ENCODE measurements at places on chromosomes 16 and 17.
A peak's percentile ranks its signal among the peaks of the same experiment; 100 is the strongest.

GRCh38 chr16:64012166-64012565, 1109.7 kb downstream of the CDH11 start:
- H3K36me3 ChIP-seq, result no peaks in the 10 kb centered on the region
- H3K4me3 ChIP-seq, result no peak overlapping the region
- no peak overlapping the region for H3K27ac ChIP-seq

DNA sequence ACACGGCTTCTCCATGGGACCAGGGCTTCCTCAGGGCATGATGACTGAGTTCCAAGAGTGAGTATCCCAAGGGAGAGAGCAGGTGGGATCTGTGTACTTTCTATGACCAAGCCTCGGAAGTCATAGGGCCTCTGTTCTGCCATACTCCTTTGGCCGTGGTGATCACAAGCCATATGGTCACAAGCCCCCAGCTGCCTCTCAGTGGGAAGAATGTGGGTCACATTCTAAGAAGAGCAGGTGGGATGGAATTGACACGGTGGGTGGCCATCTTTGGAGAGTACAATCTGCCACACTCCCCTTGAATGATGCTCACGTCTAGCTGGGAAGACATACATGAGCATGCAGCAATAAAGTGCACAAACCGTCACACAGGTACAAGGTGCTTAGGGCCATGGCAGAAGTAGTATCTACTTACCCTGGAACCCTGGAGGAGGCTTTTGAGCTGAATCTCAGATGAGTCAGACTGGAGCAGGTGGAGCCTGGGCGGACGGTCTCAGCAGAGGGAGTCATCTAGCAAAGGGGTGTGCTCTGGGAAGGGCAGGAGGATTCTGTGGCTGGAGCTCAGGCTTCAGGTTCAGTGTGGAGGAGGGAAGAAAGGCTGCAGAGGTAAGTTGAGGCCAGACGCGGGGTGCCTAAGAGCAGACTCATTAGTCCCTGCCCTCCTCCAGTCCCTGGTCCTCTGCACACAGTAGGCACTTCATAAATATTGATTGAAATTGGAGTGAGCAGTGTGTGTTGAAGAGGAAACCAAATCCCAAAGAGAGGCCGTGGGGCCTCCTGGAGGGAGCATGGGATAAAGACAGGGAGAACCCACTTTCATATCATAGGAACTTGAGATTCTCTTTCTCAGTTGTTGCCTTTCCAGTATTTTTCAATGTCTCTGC, 26.6 kb downstream of the GOSR2 start:
- H3K4me3 ChIP-seq, result no peak overlapping the region
- H3K27ac ChIP-seq, result no peak overlapping the region
- H3K27me3 ChIP-seq, result no peaks in the 10 kb centered on the region
- no peak for DNase-seq

DNA sequence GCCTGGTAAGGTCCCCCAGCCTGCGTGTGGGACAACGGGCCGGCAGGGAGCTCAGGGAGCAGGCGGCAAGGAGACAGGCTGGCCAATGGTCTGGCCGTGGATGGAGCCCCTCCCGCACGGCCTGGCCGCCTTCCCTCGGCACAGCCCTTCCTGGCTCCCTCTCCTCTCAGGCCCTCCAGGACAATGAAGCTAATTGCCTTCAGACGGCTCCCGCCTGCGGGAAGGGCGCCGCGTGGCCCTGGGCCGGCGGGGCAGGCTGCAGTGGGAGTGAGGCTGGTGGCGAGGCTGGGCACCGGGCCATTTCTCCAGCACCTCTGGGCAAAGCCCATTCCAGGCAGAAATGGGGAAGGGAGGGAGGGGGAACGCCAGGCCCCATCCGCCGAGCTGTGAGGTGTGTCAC, 50.9 kb downstream of the ENGASE start:
- H3K27me3 ChIP-seq, result no peaks in the 10 kb centered on the region
- no peak overlapping the region for H3K27ac ChIP-seq
- no peaks in the 10 kb centered on the region for H3K4me1 ChIP-seq
- no peak overlapping the region for H3K4me3 ChIP-seq
- no peak for DNase-seq

- no peaks in the 10 kb centered on the region for H3K4me1 ChIP-seq
- H3K4me3 ChIP-seq, result no peak overlapping the region
- H3K27ac ChIP-seq, result no peak overlapping the region
- DNase-seq, result peak; percentile 28
- peaks cover 3% of the 10 kb centered on the region for H3K27me3 ChIP-seq
Observed at GRCh38 chr17:74089869-74090464, 113.5 kb upstream of the RPL38 start.

DNA sequence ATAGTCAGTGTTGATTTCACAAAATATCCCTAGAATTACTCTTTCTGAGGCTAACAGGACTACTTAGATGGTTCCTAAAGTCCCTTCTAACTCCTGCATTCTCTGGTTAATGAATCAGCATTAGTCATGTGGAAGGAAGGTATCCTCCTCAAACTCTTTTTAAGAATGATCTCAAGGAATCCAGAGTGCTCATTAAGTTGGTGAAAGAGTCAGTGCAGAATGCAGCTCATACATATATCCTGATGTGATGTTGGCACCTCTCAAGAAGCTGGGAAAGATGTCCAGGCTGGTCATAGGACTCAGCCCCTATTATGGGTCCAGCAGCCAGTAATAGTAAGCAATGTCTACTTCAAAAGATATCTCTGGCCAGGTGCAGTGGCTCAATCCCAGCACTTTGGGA, 65.5 kb downstream of the PIGL start:
- H3K36me3 ChIP-seq, result peaks cover 19% of the 10 kb centered on the region
- no peak overlapping the region for H3K27ac ChIP-seq
- H3K4me1 ChIP-seq, result peaks cover 30% of the 10 kb centered on the region
- no peaks in the 10 kb centered on the region for H3K27me3 ChIP-seq
- no peak overlapping the region for H3K4me3 ChIP-seq

- H3K4me3 ChIP-seq, result no peak overlapping the region
- no peaks in the 10 kb centered on the region for H3K36me3 ChIP-seq
- no peaks in the 10 kb centered on the region for H3K4me1 ChIP-seq
- H3K27ac ChIP-seq, result no peak overlapping the region
- DNase-seq, result no peak
- H3K27me3 ChIP-seq, result no peaks in the 10 kb centered on the region
Observed at GRCh38 chr16:86975445-86975844, 341.7 kb downstream of the C16orf95 start.

GRCh38 chr17:79353548-79353947, 257.3 kb downstream of the RBFOX3 start:
- no peak overlapping the region for H3K27ac ChIP-seq
- no peak overlapping the region for H3K4me3 ChIP-seq
- no peaks in the 10 kb centered on the region for H3K36me3 ChIP-seq

DNA sequence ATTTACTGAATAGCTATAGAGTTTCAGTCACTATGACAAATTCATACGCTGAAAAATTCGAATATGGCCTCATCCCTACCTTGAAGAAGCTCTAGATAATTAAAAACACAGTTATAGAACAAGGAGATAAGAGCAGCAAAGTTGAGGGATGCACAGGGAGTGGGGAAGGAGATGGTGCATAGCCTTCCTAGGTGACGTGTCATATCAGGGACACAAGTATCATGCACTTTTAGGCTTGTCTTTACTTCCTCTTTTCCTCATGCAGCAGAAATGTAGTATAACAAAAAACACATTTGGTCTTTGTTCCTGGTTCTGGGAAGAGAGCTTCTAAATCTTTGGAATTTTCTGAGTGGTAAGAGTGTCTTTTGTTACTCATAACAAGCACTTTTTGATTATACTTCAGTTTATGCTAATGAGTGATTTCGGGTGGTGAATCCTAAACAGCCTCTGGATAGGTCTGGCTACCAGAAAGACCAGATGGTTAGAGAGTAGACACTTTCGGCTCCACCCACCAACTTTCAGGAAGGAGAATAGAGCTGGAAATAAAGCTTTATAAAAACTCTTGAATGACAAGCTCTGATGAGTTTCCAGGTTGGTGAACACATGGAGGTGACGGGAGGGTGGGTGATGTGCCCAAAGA, 341.4 kb downstream of the UTP18 start:
- no peak overlapping the region for H3K27ac ChIP-seq
- no peaks in the 10 kb centered on the region for H3K4me1 ChIP-seq
- no peak for DNase-seq
- peaks cover 14% of the 10 kb centered on the region for H3K27me3 ChIP-seq
- H3K4me3 ChIP-seq, result no peak overlapping the region
- no peaks in the 10 kb centered on the region for H3K36me3 ChIP-seq

DNA sequence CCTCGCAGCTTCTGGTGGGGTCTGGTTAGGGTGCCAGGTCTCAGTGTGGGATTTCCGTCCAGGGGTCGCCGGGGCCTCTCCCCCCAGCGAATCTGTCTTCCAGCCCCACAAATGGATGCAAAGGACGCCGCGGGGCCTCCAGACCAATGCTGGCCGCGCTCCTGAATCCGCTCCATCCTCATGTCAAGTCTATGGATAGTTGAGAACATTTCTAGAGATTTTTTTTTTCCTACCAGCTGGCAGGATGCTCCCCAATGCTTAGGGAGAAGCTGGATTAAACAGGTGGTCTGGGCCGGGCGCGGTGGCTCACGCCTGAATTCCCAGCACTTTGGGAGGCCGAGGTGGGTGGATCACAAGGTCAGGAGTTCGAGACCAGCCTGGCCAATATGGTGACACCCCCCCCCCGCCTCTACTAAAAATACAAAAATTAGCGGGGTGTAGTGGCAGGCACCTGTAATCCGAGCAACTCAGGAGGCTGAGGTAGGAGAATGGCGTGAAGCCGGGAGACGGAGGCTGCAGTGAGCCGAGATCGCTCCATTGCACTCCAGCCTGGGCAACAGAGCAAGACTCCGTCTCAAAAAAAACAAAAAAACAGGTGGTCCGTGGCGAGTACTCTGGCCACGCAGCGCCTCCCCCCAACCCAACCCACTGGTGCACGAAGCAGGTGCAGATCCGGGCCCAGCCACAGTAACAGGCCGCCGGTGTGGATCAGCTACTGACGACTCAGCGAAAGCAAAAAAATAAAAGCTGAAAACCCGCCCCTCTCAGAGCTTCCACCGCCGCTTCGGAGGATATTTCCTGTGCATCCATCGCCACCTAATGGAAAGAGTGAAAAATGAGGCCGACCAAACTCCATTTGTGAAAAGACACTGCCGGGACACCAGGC, 1.1 kb upstream of the NXN start:
- H3K27ac ChIP-seq, result peak overlapping the region; percentile 14
- H3K36me3 ChIP-seq, result no peaks in the 10 kb centered on the region
- H3K4me3 ChIP-seq, result peak overlapping the region; percentile 78
- peaks cover 14% of the 10 kb centered on the region for H3K4me1 ChIP-seq
- peaks cover 31% of the 10 kb centered on the region for H3K27me3 ChIP-seq
